ENCODE measurements at places on chromosomes 7 and 10. TPM values are rescaled to one million over a fixed set of nuclear protein-coding genes. Genes with fewer than 3 reads are reported as not detected.

DNA sequence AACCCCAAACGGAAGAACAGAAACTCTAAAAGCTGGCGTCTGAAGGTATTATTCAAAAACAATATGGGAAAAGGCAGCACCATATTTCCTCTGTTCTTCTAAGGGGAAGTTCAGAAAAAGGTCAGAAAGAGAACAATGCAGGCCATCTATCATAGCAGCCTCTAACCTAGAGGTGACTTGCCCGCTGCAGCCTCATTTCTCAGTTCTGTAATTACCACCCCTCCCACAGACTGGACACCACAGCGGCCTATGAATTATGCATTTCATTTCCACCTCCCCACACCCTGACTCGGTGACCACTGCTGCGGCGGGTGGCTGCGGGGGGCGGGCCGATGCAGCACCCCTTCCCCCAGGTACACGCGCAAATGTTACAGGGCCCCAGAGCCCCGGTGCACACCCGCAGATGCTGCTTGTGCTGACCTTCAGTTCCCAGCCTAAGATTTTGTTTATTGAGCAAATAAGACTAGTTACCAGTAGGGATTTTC, 125.5 kb downstream of the CLEC2L start:
- H3K4me3 ChIP-seq = no peak overlapping the region

DNA sequence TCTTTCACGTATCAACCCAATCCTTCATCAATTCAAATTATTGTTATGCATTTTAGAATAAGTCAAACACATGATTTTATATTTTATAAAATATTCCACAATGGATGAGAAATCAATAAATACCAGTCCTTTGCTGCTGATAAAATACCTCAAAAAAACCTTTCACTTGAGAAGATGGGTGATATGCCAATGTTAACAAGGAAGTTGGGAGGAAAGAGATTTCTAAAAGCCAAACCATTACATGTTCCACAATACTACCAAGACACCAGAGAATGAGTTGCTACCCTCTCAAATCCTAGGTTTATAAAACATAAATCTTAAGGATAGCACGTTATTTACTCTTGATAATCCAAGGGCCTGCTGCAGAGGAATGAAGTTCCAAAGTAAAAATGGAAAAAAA, 14.4 kb downstream of the RNF133 start:
- no peak overlapping the region for H3K4me3 ChIP-seq
- no peaks in the 10 kb centered on the region for H3K36me3 ChIP-seq
- DNase-seq = no peak
- H3K4me1 ChIP-seq = peaks cover 4% of the 10 kb centered on the region

GRCh38 chr7:111027396-111027795, 63.5 kb upstream of the LRRN3 start:
- H3K4me1 ChIP-seq = peaks cover 16% of the 10 kb centered on the region
- DNase-seq = no peak
- no peak overlapping the region for H3K4me3 ChIP-seq
- H3K27ac ChIP-seq = no peak overlapping the region
- H3K27me3 ChIP-seq = no peaks in the 10 kb centered on the region

DNA sequence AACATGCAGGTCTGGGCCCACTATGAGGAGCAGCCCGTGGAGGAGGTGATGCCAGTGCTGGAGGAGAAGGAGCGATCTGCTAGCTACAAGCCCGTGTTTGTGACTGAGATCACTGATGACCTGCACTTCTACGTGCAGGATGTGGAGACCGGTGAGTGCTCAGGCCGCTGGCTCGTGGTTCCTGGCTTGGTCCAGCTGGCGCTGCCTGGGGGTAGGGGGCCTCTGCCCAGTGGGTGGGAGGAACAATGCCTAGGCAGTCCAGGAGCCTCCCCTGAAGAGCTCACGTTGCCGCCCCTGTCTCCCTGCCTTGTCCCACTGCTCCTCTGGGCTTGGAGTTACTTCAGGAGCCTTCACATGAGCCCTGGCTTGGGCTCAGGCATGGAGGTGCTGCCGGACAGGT, 50.1 kb upstream of the LRRC4 start:
- no peak for DNase-seq
- H3K36me3 ChIP-seq = peaks cover 36% of the 10 kb centered on the region
- H3K4me1 ChIP-seq = peaks cover 24% of the 10 kb centered on the region
- H3K27ac ChIP-seq = no peak overlapping the region
- no peak overlapping the region for H3K4me3 ChIP-seq

Gene CRHR2
- 0.37 TPM for total RNA-seq

- peaks cover 15% of the 10 kb centered on the region for H3K4me1 ChIP-seq
- no peaks in the 10 kb centered on the region for H3K27me3 ChIP-seq
- H3K36me3 ChIP-seq = no peaks in the 10 kb centered on the region
- no peak overlapping the region for H3K27ac ChIP-seq
- DNase-seq = no peak
Observed at GRCh38 chr10:70596110-70596798, 6.3 kb downstream of the PRF1 start.

Gene CALN1
- not detected for total RNA-seq

- peak; percentile 68 for DNase-seq
- H3K4me3 ChIP-seq = peak overlapping the region; percentile 82
- H3K27ac ChIP-seq = peak overlapping the region; percentile 100
- H3K4me1 ChIP-seq = peaks cover 55% of the 10 kb centered on the region
Observed at GRCh38 chr7:76358011-76358480, 745 bp downstream of the YWHAG start.

Gene CREB5
- total RNA-seq = 22.5 TPM

Gene SCART1
- 0.48 TPM for total RNA-seq

Gene IQUB
- 0.61 TPM for total RNA-seq

Gene CNNM1
- not detected for total RNA-seq

- H3K27ac ChIP-seq = peak overlapping the region; percentile 73
- H3K4me3 ChIP-seq = no peak overlapping the region
- peak; percentile 55 for DNase-seq
- H3K4me1 ChIP-seq = peaks cover 12% of the 10 kb centered on the region
- no peaks in the 10 kb centered on the region for H3K27me3 ChIP-seq
- peaks cover 89% of the 10 kb centered on the region for H3K36me3 ChIP-seq
Observed at GRCh38 chr7:867406-868188, 8.8 kb upstream of the GET4 start.

Gene FAM25C
- not detected for total RNA-seq

GRCh38 chr7:134804854-134805253, 25.4 kb downstream of the CALD1 start:
- H3K4me1 ChIP-seq = peaks cover 55% of the 10 kb centered on the region
- no peak overlapping the region for H3K4me3 ChIP-seq
- H3K27ac ChIP-seq = peak overlapping the region; percentile 51
- DNase-seq = no peak
- H3K36me3 ChIP-seq = no peaks in the 10 kb centered on the region

DNA sequence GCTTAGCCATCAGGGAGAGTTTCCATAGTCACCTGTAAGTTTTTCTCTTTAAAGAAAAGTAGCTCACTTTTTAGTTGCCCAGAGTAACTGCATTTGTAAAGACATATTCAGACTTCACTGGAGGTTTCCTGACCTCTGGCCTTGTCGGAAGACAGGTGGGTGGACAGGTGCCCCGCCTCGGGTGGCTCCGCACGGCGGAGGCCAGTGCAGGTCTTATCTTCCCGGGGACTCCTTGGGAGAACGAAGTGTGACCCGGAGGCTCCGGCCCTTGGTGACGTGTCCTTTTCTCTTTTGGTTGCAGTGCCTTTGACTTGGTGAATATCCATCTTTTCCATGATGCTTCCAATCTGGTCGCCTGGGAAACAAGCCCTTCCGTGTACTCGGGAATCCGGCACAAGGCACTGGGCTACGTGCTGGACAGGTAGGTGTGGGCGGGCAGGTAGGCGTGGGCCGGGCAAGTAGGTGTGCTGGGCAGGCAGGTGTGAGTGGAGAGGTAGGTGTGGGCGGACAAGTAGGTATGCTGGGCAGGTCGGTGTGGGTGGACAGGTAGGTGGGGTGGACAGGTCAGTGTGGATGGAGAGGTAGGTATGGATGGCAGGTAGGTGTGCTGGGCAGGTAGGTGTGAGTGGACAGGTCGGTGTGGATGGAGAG, 75.8 kb downstream of the NKX6-2 start:
- no peaks in the 10 kb centered on the region for H3K27me3 ChIP-seq
- H3K4me1 ChIP-seq = no peaks in the 10 kb centered on the region
- H3K27ac ChIP-seq = no peak overlapping the region

DNA sequence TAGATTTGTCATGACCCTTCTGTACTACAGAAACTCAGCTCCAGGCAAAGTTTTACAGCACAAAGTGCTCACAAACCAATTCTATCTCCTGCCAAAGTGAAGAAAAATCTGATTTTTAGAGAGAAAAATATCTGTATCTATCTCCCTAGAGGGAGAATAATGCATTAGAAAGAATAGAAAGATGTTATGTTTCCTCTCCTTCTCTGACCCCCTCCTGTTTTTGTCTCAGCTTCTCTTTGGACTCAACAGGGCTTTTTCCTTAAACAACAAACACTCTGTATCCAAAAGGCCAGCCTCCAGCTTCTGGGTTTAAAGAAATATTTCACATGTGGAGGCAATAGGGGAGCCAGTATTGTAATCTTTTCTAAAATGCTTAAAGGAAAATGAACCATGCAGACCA, 627.4 kb downstream of the REEP3 start:
- no peaks in the 10 kb centered on the region for H3K4me1 ChIP-seq
- no peaks in the 10 kb centered on the region for H3K27me3 ChIP-seq
- no peak overlapping the region for H3K27ac ChIP-seq
- no peak overlapping the region for H3K4me3 ChIP-seq

GRCh38 chr10:90602862-90603610, 254.8 kb downstream of the HTR7 start:
- H3K27ac ChIP-seq = no peak overlapping the region
- no peak overlapping the region for H3K4me3 ChIP-seq
- H3K4me1 ChIP-seq = no peaks in the 10 kb centered on the region
- no peaks in the 10 kb centered on the region for H3K36me3 ChIP-seq
- DNase-seq = no peak

Gene AEBP1
- 25.4 TPM for total RNA-seq
